Pancreas (tissue), 10 donors: ENCODE measurements at places on chromosomes 4 and X. TPM values are rescaled to one million over a fixed set of nuclear protein-coding genes. Genes with fewer than 3 reads are reported as not detected.
A peak's percentile ranks its signal among the peaks of the same experiment; 100 is the strongest.

The BLTP1 gene
- 39.5 TPM for total RNA-seq

The XIAP gene
- total RNA-seq, result 19.7 TPM

The AMOT gene
- 4.5 TPM for total RNA-seq

The RNF175 gene
- total RNA-seq, result not detected

The MND1 gene
- total RNA-seq, result 0.25 TPM

The FAT4 gene
- 1.8 TPM for total RNA-seq

The AKAP4 gene
- total RNA-seq, result not detected

The XKRX gene
- total RNA-seq, result 0.05 TPM

The PPP1R3F gene
- total RNA-seq, result 1.7 TPM

The HTR2C gene
- not detected for total RNA-seq

The ZNF674 gene
- total RNA-seq, result 1.1 TPM

DNA sequence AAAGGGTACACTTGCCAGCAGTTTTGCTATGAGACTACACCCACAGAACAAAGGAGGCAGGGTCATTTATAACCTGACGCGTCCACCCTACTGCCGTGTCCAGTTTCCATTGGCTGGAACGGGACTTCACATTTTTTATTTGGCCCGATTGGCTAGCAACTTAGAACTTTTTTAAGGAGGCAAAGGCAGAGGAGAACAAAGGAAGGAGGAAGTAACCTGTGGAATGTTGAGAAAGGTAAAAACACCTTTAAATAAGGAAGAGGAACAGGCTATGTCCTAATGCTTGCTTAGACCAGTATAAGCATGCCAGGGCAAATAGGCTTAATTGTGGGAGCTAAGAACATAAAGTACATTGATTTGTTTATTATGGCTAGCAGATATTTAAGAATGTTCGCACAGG is 18.7 kb downstream of the KDM6A start:
- no peak for DNase-seq

DNA sequence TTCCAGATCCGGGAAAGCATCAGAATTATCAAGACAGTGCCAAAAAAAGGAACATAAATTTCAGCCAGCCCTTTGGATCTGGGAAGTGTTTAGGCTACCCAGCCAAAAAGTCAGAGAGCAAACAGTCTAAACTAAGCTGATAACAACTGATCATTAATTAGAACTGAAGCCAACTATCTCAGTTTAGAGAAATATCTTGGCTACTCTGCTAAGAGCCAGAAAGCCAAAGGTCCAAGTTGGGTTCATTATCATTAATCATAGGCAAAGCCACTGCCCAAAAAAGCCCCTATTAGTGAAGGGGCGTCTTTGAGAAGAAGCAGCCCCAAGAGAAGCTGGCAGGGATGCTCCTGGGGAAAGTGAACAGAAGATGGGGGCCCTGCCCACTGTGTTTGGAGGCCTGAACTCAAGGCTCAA is 37.0 kb upstream of the SHISA3 start:
- DNase-seq, result no peak

GRCh38 chr4:186144946-186145569 is 40.6 kb downstream of the FAM149A start:
- DNase-seq, result peak; percentile 38

- DNase-seq, result no peak
Observed at GRCh38 chr4:11428231-11428898, at the start of gene HS3ST1. TSS of gene HS3ST1 (minus strand) at chr4:11428894. CDS start at chr4:11400005, 28,889 bp downstream.

GRCh38 chrX:47145395-47146120 is 537 bp downstream of the RBM10 start:
- no peak for DNase-seq

- DNase-seq, result no peak
Observed at GRCh38 chr4:119707336-119707735, 78.7 kb upstream of the PDE5A start.

- DNase-seq, result no peak
Observed at GRCh38 chr4:150126864-150127203, 48.6 kb downstream of the DCLK2 start.

- DNase-seq, result peak; percentile 24
Observed at GRCh38 chrX:154136627-154137161, 7.3 kb upstream of the OPN1LW start.

DNA sequence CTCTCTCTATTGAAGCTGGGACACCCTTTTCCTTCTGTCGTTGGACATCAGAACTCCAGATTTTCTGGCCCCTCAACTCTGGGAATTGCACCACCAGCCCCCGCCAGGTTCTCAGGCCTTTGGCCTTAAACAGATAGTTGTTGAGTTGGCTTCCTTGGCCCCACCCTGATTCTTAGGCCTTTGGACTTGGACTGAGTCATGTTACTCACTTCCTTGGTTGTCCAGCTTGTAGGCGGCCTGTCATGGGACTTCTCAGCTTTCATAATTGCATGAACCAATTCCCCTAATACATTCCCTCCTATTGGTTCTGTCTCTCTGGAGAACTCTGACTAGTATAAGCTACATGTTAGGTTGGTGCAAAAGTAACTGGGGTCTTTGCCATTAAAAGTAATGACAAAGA is 195.7 kb downstream of the GPAT3 start:
- no peak for DNase-seq

GRCh38 chrX:39936886-39937770 is 160.6 kb downstream of the BCOR start:
- no peak for DNase-seq

- DNase-seq, result no peak
Observed at GRCh38 chr4:124722071-124722470, 9.5 kb upstream of the ANKRD50 start.

- no peak for DNase-seq
Observed at GRCh38 chr4:11525085-11525484, 96.4 kb upstream of the HS3ST1 start.

- DNase-seq, result no peak
Observed at GRCh38 chrX:24204958-24205357, 55.4 kb downstream of the ZFX start.

DNA sequence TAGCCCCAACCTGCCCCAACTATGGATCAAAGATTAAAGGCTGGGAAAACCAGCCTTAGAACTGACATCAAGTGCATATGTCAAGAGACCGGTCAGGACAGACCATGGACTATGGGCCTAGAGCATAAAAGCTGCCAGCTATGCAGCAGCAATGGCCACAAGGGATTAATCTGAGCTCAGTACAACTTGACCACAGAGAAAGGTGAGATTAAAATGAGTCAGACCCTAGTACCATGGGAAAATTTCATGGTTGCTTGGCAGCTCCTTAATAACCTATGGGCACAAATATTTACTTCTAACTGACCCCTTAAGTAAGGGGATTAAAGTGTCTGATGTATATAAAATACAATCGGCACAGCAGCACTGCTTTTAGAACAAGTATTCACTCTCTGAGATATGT is 54.4 kb downstream of the CBR4 start:
- no peak for DNase-seq

GRCh38 chr4:129179276-129179675 is 83.3 kb downstream of the C4orf33 start:
- DNase-seq, result no peak

DNA sequence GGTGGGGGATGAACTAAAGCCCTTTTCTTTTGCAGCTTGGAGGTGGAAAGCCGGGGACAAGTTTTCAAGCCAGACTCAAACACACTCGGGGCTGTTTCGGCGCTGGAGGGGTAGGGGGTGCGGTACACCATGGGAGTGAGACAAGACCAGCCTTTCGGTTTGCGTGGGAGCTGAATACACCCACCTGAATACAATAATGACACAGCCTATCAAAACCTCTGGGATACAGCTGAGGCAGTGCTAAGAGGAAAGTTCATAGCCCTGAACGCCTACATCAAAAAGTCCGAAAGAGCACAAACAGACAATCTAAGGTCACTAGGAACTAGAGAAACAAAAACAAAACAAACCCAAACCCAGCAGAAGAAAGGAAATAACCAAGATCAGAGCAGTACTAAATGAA is 163.3 kb downstream of the ATRX start:
- DNase-seq, result no peak

- no peak for DNase-seq
Observed at GRCh38 chr4:150164956-150165629, 86.8 kb downstream of the DCLK2 start.

DNA sequence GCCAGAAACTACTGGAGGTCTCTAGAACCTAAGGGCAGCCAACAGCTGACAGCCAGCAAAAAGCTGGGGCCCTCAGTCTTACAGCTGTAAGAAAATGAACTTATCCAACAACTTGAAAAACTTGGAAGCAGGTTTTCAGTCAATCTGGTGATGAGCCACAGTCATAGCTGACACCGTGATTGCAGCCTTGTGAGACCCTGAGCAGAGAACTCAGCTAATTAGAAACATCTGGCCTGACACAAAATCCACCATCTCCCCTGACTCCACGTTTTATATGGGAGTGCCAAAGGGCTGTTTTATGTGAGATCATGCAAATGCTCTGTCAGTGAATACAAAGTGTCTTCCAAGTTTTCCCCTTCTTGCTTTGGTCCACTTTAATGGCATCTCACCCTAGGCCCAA is 198.8 kb upstream of the DCAF8L1 start:
- no peak for DNase-seq

DNA sequence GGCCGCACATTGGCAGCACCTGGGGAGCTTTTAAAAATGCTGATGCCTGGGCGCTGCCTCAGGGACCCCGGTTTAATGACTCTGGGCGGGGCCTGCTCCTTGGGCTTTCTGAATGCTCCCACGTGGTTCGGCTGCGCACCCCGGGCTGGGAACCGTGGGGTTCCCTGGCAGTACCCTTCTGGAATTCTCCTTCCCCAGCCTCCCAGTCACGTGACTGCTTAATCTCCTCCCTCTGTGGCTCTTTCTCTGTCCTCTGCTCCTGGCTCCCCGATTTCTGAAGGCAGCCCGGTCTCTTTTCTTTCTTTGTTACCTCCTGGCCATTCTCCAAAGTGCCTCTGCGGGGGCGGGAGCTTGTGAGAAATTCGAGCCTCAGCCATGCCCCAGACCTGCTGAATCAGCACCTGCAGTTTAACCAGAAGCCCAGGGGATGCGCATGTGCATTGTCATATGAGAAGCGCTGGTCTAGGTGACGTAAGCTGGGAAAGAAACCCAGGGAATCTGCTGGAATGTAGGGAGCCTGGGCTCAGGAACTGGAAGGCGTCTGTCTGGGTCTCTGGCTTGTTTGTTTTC is 16.6 kb downstream of the CLCN4 start:
- DNase-seq, result no peak

- DNase-seq, result peak; percentile 62
Observed at GRCh38 chrX:15143050-15143824, 126.6 kb downstream of the ASB9 start.

GRCh38 chr4:24793219-24794005 is 2.0 kb upstream of the SOD3 start:
- no peak for DNase-seq

GRCh38 chr4:73152893-73153292 is 83.4 kb upstream of the COX18 start:
- DNase-seq, result no peak

DNA sequence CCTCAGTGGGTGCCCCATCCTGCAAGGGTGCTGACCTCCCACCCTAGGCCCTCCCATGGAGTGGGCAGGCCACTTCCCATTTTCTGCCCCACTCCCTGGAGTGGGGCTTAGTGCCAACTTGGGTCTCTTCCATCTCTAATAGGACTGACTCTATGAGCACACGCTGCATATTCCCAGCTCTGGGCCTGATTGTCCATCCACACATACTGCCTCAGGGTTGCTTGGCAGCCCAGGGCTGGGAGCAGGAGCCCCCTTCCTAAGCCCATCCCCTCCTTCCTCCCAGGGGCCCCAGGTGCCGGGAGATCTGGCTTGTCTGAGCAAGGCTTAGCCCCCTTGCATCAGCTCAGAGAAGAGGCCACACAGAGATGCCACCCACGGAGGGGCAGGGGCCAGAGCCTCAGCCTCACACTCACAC is 55.1 kb downstream of the PJA1 start:
- no peak for DNase-seq

DNA sequence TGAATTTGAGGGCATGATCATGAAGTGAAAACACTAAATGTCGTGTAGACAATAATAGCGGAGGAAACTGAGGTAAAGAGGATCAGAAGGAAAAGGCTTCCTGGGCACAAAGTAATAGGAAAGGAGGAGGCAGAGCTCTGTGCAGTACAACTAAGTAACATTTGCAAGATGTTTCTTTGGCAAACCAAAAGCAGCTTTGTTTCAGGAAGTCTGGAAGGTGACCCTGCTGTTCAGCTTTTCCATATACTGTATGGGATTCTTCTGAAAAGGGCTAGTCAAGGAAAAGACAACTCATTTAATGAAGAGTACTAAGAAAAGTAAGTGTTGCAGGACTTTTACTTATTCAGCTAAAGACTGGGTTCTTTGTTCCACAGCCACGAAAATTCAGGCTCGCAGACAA is 463.1 kb downstream of the PCDH7 start:
- no peak for DNase-seq

DNA sequence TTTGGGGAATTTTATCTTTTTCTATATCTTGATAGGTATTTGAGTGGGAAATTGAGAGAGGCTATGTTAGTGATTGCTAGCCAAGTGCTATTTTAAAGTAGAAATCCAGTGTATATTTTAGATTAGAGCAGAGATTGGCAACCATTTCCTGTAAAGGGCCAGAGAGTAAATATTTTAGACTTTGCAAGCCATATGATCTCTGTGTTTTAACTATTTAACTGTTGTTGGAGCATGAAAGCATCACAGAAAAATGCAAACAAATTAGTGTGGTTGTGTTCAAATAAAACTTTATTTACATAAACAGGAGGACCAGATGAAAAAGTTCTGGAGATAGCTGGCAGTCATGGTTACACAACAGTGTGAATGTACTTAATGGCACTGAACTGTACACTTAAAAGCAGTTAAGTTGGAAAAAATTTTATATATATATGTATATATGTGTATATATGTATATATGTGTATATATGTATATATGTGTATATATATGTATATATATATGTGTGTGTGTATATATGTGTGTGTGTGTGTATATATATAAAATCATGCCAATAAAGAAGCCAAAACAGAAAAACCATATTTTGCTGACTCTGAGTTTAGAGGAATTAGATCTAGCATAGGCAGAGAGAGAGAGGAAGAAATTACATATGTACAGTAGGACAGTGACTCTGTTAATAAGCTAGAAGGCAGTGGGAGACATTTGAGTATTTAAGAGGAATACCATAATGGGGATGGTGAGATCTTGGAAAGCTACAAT is 83.4 kb downstream of the TMEM164 start:
- no peak for DNase-seq

- DNase-seq, result no peak
Observed at GRCh38 chr4:160371446-160371845, 1268.6 kb downstream of the RAPGEF2 start.
